ENCODE measurements at places on chromosomes 12 and 14. TPM values are rescaled to one million over a fixed set of nuclear protein-coding genes. Genes with fewer than 3 reads are reported as not detected.

- no peak for DNase-seq
These were observed 29.7 kb upstream of the CEBPE start for GRCh38 chr14:23148591-23149249.

DNA sequence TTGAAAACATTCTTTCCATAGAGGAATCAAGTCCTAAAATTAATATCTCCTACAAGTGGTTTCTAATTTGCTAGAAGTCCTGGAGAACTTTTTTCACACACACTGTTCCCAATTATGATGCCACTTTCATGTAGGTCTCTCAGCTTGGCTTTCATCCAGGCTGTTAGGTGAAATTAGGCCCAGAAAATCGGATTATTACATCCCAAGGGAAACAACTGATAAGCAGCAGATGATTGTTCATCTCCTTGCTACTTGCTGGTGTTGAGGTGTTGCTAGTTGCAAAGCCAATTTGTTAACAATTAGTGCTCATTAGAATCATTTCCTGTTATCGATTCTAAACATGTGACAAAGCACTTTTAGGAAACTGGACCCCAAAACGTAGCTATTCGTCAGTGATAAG is 248.0 kb downstream of the PDZRN4 start:
- DNase-seq, result no peak

The CCDC177 gene
- not detected for total RNA-seq

DNA sequence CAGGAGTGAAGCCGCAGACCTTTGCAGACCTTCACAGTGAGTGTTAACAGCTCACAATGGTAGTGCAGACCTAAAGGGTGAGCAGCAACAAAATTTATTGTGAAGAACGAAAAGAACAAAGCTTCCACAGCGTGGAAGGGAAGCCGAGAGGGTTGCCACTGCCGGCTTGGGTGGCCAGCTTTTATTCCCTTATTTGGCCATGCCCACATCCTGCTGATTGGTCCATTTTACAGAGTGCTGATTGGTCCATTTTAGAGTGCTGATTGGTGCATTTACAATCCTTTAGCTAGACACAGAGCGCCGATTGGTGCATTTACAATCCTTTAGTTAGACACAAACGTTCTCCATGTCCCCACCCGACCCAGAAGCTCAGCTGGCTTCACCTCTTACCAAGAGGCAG is 35.5 kb downstream of the MAPK1IP1L start:
- DNase-seq, result no peak

DNA sequence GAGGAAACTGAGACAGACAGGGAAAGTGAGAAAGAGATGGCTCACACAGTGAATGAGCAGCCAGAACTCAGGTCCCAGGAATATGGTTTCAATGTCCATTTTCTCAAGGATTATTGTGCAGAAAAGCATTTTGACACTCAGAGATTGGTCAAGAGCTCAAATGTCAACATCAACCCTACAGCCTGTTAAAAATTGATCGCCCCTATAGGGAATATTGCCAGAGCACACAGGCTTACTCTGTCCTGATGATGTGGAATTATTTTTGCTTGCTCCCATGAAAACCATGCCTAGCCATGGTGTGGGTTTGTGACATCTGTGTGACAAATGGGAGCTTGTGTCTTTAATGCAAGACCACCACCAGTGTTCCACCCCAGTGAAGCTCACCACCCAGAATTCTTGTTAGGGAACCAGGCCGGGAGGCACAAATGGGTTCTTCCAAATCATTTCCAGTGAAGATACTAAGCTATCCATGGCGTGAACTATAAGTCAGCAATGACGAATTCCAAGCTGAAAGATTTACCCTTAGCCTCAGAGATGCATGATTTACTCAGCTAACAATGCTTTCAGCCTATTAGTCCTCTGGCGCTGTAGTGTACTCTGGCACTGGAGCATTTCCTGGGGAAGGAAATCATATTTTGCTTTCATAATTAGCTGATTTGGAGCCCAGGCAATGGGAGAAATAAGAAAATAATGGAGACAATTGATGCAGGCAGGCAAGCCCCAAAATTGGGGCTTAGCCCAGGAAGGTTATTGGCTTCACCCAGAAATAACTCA is 1188.2 kb upstream of the TMEM132C start:
- no peak for DNase-seq

The LRRC10 gene
- total RNA-seq, result not detected

DNA sequence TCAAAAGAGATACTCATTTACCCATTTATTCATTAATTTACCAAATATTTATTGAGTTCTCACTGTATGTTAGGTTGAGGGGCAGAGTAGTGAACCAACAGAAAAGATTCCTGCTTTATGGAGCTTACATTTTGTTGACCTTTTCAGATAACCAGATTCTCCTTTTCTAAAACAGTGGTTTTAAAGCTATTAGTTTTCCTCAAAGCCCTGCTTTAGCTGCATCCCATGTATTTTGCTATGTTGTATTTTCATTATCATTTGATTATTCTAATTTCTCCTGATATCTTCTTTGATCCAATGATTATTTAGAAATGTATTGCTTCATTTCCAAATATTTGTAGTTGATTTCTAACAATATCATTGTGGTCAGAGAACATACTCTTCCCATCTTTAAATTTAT is 53.6 kb downstream of the EML1 start:
- no peak for DNase-seq

The PTPRO gene
- 0.70 TPM for total RNA-seq

DNA sequence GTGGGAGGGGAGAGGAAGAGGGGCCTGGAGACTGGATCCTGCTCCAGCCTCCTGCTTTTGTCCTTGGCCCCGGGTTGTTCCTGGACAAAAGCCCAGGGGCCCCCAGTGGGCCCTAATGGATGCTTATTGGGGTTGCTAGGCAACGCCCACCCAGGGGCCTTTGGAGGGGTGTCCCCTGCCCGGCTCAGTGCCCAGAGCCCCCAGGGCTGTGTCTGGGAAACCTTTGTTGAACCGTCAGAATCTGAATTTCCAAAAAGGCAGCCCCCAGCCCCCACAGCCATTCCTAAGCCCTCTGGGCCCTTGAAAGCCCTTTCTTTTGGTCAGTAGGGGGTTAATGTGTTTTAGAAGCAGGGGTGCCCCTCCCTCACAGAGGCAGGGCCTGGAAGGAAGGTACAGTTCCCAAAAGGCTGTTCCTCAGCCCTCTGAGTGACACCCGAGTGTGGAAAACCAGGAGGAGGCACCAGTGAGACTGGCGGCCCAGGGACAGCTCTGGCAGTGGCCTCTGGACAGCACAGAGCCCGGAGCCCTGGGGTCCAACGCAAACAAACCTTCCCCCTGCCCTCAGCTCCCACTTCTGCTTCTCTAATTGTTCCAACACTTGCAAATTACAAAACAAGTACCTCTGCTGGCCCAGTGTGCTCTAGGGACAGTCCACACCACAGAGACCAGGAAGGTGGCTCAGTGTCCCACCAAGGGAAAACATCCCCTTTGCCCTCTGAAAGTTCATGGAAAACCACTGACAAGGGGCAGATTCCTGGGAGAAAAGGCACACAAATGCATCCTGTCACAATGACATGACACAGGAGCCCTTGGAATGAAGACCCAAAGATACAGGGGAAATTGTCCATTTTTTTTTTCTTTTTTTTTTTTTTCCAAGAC is 19.4 kb downstream of the HHIPL1 start:
- no peak for DNase-seq

The NUDT4 gene
- 83.7 TPM for total RNA-seq

The CLEC6A gene
- total RNA-seq, result not detected

DNA sequence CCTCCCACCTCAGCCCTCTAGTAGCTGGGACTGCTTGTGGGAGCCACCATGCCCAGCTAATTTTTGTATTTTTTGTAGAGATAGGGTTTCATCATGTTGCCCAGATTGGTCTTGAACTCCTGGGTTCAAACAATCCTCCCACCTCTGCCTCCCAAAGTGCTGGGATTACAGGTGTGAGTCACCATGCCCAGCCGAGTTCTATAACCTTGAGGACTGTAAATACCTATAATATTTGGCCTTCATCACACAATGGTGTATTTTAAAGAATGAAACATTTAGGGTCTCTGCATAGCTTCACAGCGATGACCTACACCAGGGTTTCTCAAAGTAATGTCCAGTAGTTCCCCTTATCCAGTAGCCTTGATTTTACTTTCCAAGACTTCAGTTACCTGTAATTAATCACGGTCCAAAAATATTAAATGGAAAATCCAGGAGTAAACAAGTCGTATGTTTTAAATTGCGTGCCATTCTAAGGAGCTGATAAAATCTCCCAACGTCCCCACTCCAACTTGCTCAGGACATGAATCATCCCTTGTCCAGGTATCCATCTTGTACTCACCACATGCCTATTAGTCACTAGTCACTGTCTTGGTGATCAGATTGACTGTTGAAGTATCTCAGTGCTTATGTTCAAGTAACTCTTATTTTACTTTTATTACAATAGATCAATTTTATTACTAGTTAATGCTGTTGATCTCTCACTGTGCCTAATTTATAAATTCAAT is 368.2 kb downstream of the BTG1 start:
- no peak for DNase-seq

DNA sequence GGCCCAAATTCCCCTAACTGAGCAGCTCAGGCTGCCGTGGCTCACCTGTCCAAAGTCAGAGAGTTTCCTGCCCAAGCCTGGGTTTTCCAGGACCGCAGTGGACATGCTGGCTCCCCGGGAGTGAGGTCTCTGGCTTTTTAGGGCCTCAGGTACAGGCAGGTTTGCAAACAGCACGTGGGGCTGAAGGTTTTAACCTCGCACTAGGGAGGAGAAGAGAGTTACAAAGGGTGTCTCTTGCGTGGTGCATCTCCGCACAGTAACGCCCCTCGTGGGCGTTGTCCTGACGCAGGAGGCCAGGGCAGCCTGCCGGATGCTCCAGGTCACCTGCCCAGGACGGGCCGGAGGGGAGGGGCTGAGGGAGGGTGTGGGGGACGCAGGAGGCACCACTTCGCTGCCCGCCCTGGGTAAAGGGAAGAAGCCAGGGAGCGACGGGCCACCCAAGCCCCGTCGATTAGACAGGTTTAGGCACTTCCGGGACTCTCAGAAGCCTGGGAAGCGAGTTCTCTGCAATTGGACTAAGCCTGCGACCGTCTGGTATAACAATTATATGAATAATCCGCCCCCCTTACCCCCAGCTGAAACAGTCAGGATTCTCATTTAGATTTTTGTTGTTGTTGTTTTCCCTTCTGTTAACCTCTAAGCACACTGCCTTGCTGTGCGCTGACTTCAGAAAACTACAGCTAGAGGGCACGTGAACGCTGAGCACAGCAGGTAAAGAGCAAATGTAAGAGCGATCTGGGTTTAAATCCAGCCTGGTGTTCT is at the start of gene PAH:
TSS of gene PAH (minus strand) at position 219 of the 762 bp plus-strand sequence. CDS start at position 105, 114 bp downstream.
- DNase-seq, result no peak

- no peak for DNase-seq
These were observed 76.0 kb downstream of the C12orf75 start for GRCh38 chr12:105406497-105406896.

The KRT78 gene
- not detected for total RNA-seq

The KRT8 gene
- 0.16 TPM for total RNA-seq

DNA sequence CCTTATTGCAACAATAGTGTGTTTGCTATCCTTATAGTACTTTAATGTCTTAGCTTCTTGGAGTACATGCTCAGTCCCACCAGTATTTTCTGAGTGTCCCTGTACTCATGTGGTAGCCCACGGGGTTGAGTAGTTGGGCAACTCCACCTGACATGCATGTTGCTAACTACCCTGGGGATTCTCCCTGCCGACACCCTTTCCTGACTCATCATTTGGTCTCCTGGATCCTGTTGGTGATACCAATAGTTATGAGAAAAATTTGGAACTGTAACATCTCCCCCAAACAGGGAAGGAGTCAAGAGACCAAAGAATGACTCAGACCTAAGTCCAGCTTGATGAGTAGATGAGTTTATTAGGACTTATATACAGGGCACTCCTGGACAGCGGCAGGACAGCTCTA is 101.6 kb downstream of the BRMS1L start:
- DNase-seq, result peak; percentile 11

All from myocyte (in vitro differentiated cells).